ENCODE measurements at places on chromosomes 4 and X. TPM values are rescaled to one million over a fixed set of nuclear protein-coding genes. Genes with fewer than 3 reads are reported as not detected.

GRCh38 chrX:118963159-118963558 lies 11.3 kb upstream of the LONRF3 start:
- no peak for DNase-seq

- no peak for DNase-seq
These were observed 5.3 kb upstream of the OTC start for GRCh38 chrX:38347136-38347535.

- DNase-seq: peak; percentile 76
These were observed 412 bp downstream of the SLC10A3 start for GRCh38 chrX:154490021-154490413.

GRCh38 chr4:57132743-57133137 lies 22.6 kb upstream of the IGFBP7 start:
- DNase-seq: no peak

GLRA2 gene
- not detected for total RNA-seq

MCF2 gene
- total RNA-seq: 0.58 TPM

All from Karpas-422 (cell line).